ENCODE measurements at places on chromosomes 6 and 20.

DNA sequence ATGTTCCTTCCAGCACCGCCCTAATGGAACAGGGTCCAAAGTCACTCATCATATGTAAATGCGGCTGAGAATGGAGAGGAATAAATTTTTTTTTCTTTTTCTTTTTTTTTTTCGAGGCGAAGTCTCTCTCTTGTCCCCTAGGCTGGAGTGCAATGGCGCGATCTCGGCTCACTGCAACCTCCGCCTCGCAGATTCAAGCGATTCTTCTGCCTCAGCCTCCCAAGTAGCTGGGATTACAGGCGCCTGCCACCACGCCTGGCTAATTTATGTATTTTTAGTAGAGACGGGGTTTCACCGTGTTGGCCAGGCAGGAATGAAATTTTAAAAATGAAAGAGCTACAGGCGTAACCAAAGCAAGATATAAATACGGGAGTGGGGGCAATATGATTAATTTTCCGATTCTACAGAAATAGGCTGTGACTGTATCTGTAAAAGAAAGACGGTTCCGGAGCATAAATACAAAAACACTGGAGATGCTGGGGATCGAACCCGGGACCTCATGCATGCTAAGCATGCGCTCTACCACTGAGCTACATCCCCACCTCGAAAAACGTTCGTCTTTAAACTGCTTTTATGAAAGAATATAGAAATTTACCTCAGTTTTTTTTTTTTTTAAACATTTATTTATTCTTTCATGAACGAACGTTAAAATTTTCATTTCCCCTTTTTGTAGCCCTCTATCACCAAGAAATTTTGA is 132.2 kb downstream of the GPX5 start:
- DNase-seq, result no peak

GRCh38 chr6:105136431-105137350 is 43.1 kb downstream of the POPDC3 start:
- DNase-seq, result peak; percentile 16

DNA sequence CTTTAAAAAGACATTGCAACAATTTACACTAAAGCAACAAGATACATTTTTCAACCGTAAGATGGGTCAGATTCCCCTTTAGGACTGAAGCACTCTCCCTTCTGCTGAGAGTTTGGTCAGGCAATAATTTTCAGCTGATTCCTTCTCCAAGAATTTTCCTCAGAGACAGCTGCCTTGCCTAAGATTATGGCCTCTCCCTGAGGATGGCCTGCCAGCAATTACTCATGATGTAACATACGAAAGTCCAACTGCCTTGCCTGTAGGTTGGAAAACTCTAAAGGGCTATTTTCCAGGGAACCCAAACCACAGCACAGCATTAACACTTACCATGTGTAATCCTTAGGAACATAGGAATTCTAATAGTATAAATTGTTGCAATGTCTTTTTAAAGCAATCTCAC is 229.1 kb upstream of the FLRT3 start:
- DNase-seq, result no peak

DNA sequence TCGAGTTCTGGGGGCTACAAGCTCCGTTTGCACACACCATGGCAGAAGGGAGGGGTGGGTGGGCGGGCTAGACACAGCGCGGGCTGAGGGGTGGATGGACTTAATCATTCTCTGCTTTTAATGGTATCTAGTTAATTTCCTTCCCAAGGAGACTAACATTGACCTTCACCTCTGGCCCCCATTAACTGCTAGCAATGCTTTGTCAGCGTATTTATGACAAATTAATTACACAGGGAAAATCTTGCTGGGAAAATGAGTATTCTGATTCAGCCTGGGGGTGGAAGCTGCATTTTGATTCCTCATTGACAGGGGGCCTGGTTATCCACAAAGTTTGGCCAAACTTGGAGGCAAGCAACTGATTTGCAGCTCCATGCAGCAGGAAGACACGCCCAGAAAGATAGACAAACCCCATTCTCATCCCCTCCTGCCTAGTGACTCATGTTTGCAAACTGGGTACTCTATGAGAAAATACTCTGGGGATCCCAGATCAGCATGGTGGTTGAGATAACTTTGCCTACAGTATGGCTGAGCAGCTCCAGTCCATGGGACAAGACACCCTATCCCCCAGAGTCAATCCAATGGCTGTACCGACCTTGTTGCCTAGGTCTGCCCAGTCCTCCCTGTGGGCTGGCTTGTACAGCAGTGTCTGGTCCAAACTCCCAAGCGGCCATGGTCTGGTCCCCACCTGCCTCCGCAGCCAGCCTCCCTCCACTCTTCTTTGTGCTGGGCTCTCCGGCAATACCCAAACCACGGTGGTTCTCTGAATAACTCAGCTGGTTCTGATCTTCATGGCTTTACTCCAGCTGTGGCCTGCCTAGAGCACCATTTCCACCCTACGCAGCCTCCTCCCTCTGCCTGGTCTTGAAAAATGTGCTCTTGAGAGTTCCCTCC is 19.7 kb downstream of the ZBP1 start:
- DNase-seq, result no peak

DNA sequence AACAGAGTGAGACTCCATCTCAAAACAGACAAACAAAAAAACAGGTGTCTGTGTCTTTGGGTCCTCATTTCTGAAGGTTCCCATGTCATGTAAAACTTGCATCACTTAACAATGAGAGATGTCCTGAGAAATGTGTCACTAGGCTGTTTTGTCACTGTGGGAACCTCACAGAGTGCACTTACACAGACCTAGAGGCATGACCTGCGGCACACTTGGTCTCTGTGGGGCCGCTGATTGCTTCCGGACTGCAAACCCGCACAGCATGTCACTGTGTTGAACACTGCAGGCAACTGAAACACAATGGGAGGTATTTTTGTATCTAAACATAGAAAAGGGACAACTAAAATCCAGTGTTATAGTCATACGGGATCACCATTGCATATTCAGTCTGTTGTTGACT is 42.3 kb upstream of the TMEM181 start:
- DNase-seq, result no peak
